ENCODE measurements at places on chromosomes 6 and 20. TPM values are rescaled to one million over a fixed set of nuclear protein-coding genes. Genes with fewer than 3 reads are reported as not detected.

Gene KCNK5
- 20.6 TPM for total RNA-seq

- DNase-seq, result no peak
Measured at GRCh38 chr6:53718597-53719460, 53.3 kb upstream of the KLHL31 start.

Gene NFKBIL1
- 22.3 TPM for total RNA-seq

- no peak for DNase-seq
Measured at GRCh38 chr20:58223358-58223941, 5.0 kb downstream of the ANKRD60 start.

Gene SLC22A16
- 2.9 TPM for total RNA-seq

Gene FHL5
- 12.9 TPM for total RNA-seq

DNA sequence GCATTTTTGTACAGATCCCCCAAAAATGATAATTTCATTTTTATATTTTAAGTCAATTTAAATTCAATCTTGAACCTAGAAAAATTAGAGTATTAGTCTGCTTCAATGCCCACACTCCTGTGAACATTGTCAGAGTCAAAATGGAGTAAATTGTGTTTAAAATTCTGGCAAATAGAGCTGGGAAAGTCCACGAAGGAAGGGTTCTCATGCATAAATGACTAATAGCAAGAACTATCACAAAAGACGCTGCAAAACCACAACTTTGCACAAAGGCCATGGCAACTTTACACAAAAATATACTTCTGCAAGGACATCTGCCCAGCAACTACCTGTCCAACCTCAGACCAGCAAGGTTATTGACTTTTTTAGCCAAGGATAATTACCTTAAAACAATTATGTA lies 203.2 kb upstream of the SMLR1 start:
- DNase-seq, result no peak

DNA sequence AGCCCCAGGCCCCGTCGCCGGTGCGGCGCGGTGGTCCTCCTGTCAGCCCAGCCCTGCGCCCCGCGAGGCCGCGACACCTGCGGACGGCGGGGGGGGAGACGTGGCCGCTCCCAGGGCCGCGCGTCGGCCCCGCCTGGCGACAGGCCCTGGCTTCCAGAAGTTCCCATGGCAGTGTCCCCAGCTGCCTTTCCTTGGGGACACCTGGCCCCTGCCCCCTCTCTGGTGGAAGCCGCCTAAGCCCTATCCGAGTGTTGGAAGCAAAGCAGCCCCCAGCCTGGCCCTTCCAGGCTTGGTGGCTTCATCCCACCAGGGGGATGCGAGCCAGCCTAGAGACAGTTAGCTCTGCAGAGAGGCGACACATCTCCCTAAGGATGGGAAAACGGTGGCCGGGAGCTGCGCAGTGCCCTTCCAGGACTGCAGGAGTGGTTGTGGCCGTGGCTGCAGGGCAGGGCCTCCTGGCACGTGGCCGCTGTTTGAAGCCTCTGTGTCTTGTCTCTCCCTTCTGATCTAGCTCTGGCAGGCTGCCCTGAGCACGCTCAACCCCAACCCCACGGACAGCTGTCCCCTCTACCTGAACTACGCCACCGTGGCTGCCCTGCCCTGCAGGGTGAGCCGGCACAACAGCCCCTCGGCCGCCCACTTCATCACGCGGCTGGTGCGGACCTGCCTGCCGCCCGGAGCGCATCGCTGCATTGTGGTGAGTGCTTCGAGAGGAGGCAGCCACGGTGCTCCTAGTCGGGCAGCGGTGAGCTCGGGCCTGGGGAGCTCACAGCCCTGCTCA lies 816 bp downstream of the NPEPL1 start:
- no peak for DNase-seq

DNA sequence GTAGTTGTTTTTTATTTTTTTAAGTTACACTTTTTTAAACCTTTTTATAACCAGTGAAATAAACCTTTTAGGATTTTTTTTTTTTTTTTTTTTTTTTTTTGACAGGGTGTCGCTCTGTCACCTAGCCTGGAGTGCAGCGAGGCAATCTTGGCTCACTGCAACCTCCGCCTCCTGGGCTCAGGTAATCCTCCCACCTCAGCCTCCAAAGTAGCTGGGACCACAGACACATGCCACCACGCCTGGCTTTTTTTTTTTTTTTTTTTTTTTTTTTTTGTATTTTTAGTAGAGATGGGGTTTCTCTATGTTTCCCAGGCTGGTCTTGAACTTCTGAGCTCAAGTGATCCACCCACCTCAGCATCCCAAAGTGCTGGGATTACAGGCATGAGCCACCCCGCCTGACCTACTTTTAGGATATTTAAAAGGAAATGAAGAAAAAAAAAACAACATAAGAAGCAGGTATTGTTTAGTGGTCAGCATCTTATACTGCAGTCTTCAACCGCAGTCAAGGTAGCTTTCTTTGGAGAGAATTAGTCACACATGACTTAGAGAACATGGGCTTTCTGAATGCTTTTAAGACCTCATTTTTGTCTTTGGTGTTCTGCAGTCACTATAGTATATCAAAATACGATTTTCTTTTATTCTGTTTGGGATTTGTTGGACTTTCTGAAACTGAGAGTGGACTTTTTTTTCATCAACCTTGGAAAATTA lies 1.6 kb downstream of the POLR1H start:
- peak; percentile 19 for DNase-seq

DNA sequence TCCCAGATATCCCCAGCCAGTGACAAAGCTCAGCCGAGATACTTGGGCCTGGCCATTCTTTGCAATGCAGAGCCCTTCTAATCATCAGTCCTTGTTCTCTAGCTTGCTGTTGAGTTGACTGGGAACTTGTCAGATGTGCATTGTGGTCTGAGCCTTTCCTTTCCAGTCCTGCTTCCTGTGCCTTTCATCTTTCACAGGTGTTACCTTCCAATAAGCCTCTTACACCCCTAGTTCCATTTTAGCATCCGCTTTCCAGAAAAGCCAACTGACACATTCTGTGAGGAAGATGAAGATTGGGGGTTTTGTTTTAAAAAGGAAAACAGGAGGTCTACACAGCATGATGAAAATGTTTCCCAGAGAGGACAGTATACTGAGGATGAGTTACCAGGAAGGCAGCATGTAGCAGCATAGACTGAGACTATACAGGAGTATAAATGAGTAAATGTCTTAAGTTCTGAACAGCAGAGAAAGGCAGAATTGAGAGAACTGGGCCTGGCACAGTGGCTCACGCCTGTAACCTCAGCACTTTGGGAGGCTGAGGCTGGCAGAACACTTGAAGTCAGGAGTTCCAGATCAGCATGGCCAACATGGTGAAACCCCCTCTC lies 5.6 kb upstream of the CEP85L start:
- no peak for DNase-seq

DNA sequence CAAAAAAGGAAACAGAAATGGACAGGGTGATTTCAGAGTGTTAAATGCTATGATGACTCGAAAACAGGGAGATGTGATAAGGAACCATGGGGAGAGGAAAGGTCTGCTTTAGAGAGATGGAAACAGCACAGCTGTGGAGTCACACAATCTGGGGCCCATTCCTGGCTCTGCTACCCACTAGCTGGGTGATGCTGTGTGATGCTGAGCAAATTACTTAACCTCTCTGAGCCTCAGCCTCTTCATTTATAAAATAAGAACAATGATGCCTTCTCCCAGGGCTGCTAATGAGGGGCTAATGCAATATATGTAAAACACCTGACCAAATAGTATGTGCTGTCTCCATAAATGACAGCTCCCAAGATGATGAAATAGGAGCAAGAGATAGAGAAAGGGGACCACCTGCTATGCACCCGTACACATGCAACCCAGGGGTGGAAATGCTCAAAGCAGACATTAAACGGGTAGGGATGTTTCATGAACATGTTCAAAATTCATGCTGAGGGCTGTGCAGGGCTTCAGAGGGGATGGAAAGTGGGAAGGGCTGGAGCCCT lies 27.7 kb downstream of the MDGA1 start:
- DNase-seq, result no peak

Gene RHAG
- total RNA-seq, result not detected

Gene KHDC1L
- total RNA-seq, result not detected

Gene PAK5
- not detected for total RNA-seq

Gene VNN1
- 0.98 TPM for total RNA-seq

Gene WFDC2
- total RNA-seq, result not detected

GRCh38 chr20:43220612-43221011 lies 30.9 kb upstream of the PTPRT start:
- DNase-seq, result no peak

Gene CDH4
- total RNA-seq, result under 0.01 TPM

DNA sequence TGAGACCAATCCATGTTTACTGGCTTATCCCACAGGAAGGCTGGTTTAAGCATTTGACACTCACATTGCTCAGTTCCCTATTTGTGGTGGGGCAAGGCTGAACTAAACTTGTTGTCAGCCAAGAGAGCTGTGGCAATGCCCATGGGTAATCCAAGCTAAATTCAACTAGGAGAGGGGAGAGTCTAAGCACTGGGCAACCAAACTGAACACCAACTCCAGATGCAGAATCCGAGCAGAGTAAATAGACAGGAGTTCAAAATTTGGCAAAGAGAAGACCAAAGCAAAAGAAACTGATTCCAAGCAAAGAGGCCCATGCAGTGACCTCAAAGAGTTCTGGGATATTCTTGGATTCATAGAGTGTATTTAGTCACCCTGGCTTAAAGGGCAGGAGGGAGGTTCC lies 106.5 kb upstream of the NT5E start:
- DNase-seq, result no peak

GRCh38 chr6:1605004-1605892 lies 4.5 kb upstream of the FOXC1 start:
- no peak for DNase-seq

Gene SLC44A4
- total RNA-seq, result 0.32 TPM

Measured in breast epithelium (tissue), 4 donors.